ENCODE measurements at places on chromosomes 1 and 21.

GRCh38 chr1:1773874-1774273 is 4.4 kb downstream of the NADK start:
- no peak for DNase-seq

DNA sequence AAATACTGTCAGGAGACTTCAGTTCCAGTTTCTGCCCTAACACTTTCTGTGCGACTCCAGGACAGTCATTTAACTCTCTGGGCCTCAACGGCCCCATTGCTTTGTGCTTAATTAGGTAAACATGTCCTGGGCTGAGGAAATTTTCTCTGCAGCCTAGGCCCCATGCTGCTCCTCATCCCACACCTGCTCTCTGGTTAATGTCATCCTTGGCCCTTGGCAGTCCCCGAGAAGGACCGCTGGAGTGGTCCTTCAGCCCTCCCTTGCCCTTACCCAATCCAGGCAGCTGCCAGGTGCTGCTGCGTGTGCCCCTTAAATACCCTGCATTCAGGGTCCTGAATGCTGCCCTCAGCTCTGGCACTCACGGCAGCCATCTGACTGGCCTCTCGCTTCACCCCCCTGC is 18.7 kb downstream of the UBL4B start:
- no peak for DNase-seq

GRCh38 chr1:219459351-219460080 is 153.4 kb downstream of the ZC3H11B start:
- no peak for DNase-seq

DNA sequence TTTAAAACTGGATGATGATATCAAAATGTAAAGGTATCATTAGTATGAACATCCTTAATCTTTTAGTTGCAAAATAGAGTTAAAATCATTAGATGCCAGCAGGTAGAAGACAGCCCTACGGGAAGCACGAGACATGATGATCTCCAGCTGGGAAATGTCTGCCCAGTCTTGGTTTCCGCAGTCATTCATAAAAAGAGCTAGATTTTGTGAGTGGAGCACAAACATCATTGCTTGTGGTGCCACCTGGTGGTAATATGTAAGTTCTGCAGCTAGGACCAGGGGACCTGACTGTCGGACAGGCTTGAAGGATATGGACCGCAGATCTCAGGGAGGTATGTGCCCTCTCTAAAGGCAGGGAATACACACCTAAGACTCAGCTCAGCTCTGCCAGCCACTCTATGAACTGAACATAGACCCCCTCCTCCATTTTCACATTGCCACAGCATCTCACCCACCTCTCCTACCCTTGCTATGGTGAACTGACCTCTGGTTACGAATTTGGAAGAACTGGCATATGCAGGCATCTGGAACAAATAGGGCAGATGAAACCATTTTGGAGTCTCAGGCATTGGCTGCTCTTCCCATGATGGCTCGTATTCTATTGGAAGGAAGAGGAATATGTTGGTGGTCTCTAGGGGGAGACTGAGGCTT is 9.2 kb downstream of the FCMR start:
- peak; percentile 52 for DNase-seq

Measured in fibroblast of skin of left quadriceps (primary cell).